ENCODE measurements at places on chromosomes 11 and 22.

GRCh38 chr11:103494491-103494890 is 385.3 kb downstream of the DYNC2H1 start:
- DNase-seq, result no peak

DNA sequence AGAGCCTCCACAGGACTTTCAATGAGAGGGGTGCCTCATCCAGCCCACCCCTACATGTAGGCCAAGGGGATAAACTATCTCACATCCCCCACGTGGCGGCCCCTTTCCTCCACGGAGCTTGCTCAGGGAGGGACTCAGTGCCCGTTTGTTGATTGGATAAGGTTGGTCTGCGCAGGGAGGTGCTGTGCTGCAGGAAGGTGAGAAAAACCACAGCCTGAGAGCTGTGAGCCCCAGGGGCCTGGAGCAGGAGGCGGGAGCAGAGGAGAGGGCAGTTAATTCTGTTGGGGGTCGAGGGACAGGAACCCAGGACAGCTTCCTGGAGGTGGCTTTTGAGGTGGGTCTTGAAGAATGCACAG is 31.9 kb upstream of the ATXN10 start:
- DNase-seq, result peak; percentile 30

DNA sequence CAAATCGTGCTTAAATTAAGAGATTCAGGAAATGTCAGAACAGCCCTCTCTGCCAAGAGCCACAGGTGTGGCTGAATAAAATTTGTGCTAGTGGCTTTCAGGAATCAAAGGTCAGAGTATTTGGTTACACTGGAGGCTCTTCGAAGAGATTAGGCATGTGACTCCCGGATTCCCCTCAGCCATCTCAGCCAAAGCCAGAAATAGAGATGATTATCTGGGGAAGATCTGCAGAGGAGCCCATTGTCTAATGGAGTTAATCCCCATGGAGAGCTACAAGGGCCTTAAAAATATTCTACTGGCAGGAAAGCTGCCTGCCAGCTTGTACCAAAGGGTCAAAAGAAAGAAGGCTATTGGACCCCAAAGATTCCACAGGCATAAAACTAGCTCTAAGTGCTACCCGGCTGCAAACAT is 1259.5 kb downstream of the TBC1D22A start:
- no peak for DNase-seq

GRCh38 chr11:128615076-128615475 is 27.7 kb upstream of the ETS1 start:
- DNase-seq, result no peak

GRCh38 chr11:17640493-17641164 is 78.7 kb upstream of the MYOD1 start:
- DNase-seq, result no peak

GRCh38 chr22:50461979-50462540 is 12.8 kb downstream of the SBF1 start:
- no peak for DNase-seq

- DNase-seq, result no peak
These were observed 13.6 kb downstream of the GNB1L start for GRCh38 chr22:19840955-19841640.

DNA sequence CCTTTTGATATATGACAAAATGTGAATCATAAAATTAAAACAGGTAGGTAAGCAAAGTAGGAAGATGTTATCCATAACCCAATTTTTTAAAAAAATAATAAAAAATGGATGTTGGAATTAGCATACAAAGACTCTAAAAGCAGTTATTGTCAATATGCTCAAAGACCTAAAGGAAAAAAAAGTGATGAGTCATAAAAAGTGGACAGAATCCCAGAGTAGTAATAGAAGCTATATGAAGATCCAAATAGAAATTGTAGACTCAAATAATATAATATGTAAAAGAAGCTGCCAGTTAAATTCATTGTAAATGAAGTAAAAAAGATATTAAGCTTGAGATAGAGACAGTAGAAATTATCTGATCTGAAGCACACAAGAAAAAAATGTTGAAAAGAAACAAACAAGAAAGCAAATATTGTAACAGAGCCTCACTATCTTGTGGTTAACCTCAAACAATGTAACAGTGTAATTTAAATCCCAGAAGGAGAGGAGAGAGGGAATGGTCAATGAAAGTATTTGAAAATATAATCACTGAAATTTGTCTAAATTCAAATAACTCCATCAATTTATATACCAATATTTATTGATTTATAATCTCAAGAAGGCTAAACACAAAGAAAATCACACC is 773.4 kb upstream of the RAG2 start:
- no peak for DNase-seq

DNA sequence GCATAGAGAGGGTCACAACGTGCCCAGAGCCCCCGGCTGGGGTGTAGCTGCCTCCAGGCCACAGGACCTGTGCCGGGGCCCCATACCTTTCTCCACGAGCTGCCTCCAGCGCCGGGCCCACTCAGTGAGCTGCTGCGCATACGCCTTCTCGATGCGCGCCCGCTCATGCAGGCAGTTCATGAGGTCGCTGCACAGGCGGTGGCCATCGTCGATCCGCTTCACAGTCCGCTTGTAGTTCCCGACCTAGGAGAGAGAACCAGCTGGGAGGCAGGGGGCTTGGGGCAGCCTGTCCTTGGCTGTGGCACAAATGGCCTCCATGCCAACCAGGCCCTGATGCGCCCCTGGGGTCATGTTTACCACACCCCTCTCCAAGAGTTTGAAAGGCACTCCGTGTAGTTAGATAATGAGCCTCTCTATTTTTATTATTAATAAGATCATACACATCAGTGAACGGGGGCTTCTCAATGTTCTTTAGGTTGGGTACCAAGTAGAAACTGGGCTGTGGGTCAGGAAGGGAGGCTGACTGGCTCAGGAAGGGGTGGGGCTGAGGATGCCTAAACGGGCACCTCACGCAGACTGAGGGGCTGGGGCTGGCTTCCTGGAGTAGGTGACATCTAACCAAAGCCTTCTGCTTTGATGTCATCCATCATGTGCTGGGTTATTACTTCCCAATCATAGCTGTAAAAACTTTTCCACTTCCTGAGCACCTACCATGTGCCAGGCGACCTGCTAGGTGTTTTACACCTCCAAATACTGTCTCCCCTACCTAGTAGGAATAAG is 36.5 kb upstream of the ARFGAP3 start:
- DNase-seq, result no peak

GRCh38 chr11:111660822-111661221 is 58.6 kb downstream of the SIK2 start:
- no peak for DNase-seq

GRCh38 chr11:279966-280705 is 1.9 kb downstream of the NLRP6 start:
- DNase-seq, result no peak

DNA sequence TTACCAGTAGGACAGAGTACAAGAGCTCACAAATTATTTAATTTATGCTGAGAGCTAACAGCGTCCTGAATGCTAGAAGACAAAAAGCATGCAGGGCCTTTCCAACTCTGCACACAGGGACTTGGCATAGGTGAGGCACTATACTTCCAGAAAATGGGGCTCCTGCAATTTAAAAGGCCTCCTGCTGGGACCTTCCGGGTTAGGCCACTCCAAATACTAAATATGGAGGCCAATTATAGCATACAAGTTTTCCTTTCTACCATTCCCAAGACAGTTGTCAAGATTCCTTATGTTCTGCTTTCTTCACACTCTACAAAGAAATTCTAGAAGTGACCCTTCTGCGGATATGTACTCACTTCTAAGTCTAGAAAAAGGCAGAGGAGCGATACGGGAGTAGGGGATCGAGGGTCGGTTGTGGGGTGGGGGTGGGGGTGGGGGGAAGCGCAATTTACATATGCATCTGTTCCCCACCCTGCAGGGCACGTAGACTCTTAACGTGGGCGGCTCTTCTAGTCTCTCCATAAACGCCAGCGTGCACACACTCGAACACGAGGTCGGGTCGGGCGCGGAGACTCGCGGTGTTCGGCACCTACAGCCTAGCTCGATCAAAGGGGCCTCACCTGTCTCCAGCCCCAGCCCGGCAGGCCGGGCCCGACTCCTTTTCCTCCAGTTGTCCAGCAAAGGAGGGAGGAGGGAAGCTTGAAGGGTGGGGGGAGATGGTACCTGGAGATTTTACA is 728 bp downstream of the DCUN1D5 start:
- DNase-seq, result peak; percentile 62

DNA sequence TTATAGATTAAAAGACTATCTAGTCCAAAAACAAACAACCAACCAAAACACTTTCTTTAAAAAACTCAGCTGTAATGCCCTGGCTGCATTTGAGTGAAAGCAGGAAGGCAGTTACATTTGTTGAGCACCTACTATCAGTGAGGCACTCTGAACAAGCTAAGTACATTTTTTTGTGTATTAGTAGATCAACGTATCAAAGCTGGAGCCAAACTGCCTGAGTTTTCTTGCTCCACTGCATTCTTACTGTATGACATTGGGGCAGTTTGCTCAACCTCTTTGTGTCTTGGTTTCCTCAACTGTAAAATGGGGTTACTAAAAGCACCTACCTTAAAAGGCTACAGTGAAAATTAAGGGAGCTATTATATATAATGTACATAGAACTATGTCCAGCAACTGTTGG is 22.0 kb downstream of the COA4 start:
- no peak for DNase-seq

DNA sequence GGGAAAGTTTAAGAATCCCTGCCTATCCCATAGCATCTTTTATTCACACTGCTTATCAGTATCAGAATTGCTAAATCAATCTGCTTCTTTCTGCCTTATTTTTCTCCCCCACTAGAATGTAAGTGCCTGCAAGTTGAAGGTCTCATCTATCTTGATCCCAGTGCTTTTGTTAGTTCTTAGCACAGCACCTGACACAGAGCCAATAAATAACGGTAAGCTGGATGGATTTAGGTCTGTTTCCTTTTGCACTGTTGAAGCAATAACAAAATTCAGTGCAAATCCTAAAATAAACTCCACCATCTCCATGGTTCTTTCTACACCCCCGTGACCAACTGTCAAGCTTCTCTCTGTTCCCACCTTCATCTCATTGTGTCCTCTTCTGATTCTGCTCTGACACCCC is 36.7 kb upstream of the CD44 start:
- DNase-seq, result no peak

- DNase-seq, result no peak
These were observed 46.9 kb downstream of the ARHGAP8 start for GRCh38 chr22:44799077-44799945.

GRCh38 chr11:46916286-46917108 is 1.9 kb downstream of the LRP4 start:
- DNase-seq, result no peak

DNA sequence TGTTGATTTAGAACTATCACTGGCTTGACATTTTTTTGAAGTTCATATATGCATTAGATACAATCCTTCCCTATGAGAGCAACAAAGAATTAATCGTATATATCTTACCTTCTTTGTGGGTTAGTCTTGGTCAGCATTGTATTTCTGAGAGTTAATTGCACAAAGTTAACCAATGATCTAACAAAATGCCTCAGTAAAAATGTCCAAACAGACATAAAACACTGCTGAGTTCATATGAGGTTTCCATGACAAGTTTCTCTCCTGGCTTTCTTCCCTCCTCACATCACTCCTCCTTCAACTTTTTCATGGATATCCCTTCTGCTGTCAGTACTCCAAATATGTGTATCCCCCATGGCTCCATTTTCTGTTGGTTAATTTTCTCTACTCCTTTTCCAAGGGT is 9.0 kb downstream of the MAP6 start:
- no peak for DNase-seq

DNA sequence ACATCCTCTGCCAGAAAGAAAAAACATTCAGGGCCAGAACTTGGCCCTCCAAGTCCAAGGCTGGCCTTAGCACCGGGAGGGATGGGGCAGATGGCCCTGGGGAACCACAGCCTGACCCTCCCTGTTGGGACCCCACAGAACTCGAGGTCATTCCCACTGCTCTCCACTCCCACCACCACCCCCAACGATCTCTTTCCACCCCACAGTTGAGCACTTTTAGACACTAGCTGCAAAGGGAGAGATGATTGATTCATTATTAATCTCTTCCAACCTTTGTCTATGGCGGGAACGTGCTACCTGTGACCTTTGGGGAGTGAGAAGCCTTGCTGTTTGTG is 869.7 kb downstream of the BRD1 start:
- DNase-seq, result no peak

DNA sequence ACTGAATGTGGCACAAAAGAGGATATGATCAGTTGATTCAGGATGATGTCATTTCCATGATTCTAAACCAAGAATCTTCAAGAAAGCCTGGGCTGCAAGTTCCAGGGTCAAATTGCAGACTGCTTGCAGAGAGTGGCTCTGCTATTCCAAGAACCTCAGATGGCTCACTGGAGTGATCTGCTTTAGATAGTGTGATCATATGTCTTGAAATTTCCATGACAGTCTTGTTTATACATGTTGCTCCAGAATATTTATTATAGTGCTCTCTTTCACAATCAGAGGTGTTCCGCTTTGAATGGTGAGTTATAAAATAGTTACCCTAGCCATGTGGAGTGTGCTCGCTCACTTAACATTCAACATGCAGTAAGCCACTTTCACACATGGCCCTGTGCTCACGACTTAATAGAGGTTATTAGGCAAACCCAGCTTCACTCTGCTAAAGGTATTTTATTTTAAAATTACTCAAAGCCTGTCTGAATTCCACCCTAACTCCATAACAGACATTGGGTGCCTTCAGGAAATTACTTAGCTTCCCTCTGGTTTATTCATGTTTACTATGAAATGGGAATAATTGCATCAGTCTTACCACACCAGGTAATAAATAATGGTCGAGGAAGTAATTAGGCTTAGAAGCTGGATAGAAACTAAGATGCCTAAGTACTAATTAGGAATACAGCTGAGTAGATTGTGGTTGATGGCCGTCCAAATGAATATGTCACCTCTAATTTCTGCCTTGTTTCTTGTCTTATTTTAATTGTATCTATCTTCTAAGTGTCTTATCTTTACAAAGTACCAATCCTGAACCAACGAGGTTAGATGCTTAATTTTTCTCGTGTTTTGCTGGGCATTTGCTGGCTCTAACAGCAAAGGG is 187.9 kb downstream of the ETS1 start:
- no peak for DNase-seq

- DNase-seq, result no peak
These were observed 10.8 kb downstream of the SIK3 start for GRCh38 chr11:117087446-117087845.

DNA sequence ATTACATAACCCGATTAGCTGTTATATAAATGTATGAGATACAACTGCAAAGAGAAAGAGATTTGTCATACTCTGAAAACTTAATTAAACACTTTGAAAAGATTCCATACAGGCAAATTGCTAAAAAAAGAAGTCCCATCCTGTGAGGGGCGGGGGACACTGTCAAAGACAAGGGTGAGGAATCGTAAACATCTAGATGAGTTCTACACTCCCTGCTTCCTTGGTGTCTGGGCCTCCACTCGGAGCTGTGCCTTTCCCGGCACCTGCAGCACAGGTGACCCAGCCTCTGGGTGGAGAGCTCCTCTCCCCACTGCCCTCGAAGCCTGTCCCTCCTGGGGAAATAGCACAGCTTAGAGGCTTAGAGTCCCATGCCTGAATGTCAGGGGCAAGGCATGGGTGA is 69.2 kb upstream of the CRYBB3 start:
- DNase-seq, result no peak
